ENCODE measurements at places on chromosomes 2 and 18.
A peak's percentile ranks its signal among the peaks of the same experiment; 100 is the strongest.

GRCh38 chr2:146412625-146413024 lies 1432.2 kb upstream of the ACVR2A start:
- DNase-seq: peak; percentile 24

DNA sequence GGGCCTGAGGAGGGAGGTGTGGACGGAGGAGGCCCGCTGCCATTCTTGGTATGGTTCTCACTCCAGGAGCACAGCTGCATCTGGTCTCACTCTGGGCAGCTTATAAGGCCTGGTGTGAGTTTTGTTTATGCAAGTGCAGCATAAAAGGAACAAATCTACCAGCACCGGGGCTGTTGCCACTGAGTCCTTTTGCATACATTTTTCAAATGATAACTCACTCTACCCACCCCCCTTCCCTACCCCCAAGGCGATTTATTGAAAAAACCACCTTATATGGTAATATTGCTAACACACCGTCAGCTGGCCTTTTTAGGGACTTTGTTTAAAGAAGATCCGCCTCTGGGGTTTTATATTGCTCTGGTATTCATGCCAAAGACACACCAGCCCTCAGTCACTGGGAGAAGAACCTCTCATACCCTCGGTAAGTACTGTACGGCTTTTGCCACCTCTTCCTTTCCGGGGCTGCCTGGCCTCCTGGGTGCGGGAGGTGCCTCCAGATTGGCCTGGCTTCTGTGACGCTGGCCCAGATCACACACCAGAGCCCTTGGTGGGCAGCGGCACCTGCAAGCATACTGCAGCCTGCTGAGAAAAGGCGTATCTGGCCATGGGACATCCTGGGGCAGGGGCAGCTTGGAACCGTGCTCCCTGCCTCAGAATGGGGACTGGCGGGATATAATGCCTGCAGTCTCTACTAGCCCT lies at the start of gene ACTG2:
Gene ACTG2 (plus strand): TSS at position 378 of the 699 bp plus-strand sequence. CDS start 8,304 bp downstream, outside the sequence.
- no peak for DNase-seq

GRCh38 chr2:173075056-173075780 lies 428 bp upstream of the MAP3K20 start:
- DNase-seq: peak; percentile 9

- peak; percentile 61 for DNase-seq
These were observed 3.2 kb downstream of the ID2 start for GRCh38 chr2:8684878-8685696.
